SW 1271 (cell line): ENCODE measurements at places on chromosomes 11 and 22.

- no peak for DNase-seq
Observed at GRCh38 chr11:27356624-27357222, 6.3 kb downstream of the CCDC34 start.

- no peak for DNase-seq
Observed at GRCh38 chr22:39967103-39967829, 7.1 kb downstream of the TMA7B start.

DNA sequence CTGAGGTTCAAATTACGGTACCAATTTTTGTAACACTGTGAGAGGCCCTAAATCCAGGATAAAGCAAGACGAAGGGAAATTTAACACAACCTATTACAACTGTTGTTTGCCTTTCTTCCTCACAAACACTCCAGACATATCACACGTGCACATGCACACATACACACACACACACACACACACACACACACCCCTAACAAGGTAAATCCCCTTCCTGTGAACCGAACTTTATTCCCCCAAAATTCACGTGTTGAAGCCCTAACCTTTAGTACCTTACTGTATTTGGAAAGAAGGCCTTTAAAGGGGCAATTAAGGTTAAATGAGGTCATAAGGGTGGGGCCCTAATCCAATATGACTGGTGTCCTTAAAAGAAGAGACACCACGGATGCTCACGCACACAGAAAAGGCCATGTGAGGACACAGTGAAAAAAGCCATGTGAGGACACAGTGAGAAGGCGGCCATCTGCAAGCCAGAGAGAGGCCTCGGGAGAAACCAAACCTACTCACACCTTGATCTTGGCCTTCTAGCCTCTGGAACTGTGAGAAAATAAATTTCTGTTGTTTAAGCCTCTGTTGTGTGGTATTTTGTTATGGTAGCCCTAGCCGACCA is 1.8 kb downstream of the SERGEF start:
- no peak for DNase-seq

DNA sequence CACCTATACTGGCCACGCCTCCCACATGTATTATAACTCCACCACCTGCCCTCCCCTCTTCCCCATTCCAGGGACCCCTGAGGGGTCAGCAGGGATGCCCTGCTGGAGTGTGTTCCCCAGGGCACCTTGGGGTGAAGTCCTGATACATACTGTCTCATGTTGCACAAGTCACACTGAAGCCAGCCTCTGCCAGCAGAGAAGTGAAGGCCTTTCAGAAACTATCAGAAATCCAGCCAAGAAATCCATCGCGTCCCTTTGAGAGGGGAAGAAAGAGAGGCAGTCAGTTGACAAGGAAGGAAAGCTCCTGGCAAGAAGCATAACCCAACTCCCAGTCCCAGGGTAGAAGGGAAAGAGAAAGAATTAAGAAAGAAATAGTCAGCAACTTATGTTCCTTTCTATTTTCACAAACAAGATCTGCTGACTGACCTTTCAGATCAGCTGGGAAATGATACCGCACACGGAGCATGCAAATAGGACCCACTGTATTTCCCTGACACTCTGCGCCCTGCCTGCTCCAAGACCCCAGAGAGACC is 45.2 kb downstream of the SC5D start:
- DNase-seq: no peak

DNA sequence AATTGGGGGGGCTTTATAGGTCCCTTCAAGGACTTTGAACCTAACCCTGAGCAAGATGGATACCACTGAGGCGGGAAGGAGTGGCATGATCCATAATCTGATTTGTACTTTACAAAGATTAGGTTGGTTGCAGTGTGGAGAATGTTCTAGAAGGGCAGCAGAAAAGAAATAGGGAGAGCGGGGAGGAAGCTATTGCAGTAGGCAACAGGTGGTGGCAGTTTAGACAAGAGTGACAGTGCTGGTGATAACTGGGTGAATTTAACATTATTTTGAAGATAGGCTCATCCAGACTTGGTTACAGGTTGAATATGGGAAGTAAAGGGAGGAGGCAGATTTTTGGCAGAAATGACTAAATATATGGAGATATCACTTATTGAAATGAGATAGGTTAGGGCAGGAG is 179.9 kb upstream of the CADM1 start:
- no peak for DNase-seq

DNA sequence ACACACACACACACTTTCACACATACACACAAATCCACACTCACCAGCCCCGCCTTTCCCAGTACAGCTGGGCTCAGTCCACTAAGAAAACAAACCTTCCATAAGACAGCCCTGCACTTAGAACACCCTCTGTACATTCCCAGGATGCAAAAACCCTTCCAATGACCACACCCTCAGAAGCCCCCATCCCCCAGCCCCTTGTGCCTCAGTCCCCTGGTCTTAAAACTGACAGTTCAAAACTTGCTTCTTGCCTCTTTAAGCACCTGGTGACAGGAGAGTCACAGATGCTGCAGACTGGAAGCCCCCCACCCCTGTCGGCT is 23.0 kb downstream of the APLNR start:
- no peak for DNase-seq

- no peak for DNase-seq
Observed at GRCh38 chr11:60944490-60945294, 7.3 kb downstream of the SLC15A3 start.

GRCh38 chr11:94926698-94927237 is 46.6 kb downstream of the CWC15 start:
- DNase-seq: peak; percentile 87

DNA sequence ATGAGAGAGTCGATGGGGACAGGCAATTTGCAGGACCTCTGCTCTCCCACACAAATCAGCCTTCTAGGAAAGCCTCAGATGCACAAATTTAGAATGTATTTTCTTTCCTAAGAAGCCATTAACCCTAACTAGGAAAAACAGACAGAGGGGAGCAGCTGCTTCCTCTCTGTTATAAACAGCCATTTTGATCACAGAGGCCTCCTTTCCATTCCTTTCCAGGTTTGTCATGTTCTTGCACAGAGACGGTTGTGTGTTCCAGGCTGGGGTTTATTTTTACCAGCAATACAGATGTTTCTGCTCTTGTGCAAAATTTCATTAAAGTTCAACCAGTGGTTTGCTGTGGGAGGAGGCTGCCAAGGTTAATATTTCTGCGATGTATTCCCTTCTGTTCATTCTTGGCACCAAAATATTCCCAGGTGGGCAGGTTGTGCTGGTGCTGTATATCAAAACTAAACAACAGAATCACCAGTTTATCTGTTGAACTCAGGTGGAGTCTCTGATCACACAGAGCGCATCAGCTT is 90.2 kb downstream of the NAV2 start:
- DNase-seq: no peak

DNA sequence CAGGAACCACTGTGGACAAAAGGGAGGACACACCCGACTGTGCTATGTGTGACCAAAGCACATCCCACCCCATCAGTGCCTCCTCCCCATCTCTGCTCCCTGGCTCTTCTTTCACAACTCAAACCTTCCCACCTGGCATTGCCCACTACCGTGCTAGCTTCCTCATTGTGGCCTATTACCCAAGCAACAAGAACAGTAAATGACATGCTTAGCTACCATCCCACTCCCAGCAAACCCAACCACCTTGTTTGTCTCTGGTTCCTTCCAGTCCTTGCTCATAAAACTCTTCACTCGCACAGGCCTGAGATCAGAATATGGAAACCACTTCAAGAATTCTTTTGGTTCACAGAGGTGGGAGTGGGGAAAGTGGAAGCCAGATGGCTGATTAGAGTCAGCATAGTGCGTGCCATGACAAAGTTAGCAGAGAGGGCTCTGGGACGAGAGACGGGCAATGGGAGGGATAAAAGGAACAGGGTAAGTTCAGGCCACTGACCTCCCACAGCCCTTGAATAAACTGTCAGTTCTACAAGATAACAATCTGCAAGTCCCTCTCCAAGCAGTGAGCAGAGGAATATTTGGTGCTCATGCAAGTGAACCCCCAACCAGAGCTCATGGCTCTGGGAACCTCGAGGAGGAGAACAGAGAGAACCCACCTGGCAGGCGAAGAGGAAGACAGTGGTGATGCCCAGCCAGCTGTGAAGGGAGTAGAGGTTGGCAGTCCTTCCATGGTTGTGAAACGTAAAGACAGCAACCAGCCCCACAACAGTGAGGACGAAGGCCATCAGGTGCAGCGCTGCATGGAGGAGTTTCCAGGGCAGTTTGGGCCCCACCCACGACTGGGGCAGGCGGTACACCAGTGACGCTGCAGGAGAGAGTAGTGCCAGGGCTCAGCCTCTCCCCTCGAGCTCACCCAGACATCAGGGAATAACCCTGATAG is 8.3 kb downstream of the CYB561A3 start:
- DNase-seq: no peak

- no peak for DNase-seq
Observed at GRCh38 chr11:103396237-103396636, 287.0 kb downstream of the DYNC2H1 start.

DNA sequence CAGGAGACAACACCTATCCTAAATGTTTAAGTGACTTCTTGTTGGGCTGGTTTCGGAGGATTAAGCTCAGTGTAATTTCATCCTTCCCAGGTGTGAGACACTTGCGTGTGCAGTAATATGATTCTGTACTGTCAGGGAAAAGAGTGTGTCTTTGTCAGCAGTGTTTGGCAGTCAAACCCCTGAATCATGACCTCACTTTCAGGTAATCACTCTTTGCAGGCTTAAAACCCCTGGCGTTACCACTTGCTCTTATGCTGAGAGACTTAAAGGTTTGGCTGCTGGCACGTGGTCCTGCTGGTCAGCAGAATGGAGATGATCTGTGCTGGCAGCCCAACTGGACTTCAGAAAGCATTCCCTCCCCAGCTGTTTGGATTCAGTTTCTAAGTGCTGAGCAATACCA is 56.1 kb downstream of the APIP start:
- DNase-seq: no peak
